Spinal cord (tissue), 10 donors: ENCODE measurements at places on chromosomes 4 and X. TPM values are rescaled to one million over a fixed set of nuclear protein-coding genes. Genes with fewer than 3 reads are reported as not detected.

Gene EREG
- 0.30 TPM for total RNA-seq

Gene NHS
- total RNA-seq, result 16.9 TPM

Gene GJB1
- 2.5 TPM for total RNA-seq

Gene IBSP
- total RNA-seq, result 2.6 TPM

Gene CHRDL1
- total RNA-seq, result 13.5 TPM

Gene FAM193A
- 16.2 TPM for total RNA-seq

Gene GPM6B
- total RNA-seq, result 317 TPM

Gene ITGB1BP2
- 0.99 TPM for total RNA-seq

Gene SULT1B1
- 2.0 TPM for total RNA-seq

Gene CFAP47
- 10.9 TPM for total RNA-seq

Gene CRMP1
- 99.1 TPM for total RNA-seq

Gene HHIP
- total RNA-seq, result 11.5 TPM

Gene CDKL2
- total RNA-seq, result 25.1 TPM

Gene TMSB15C
- 12.8 TPM for total RNA-seq

Gene CLIC2
- total RNA-seq, result 10.1 TPM

Gene NDP
- total RNA-seq, result 6.5 TPM

Gene MAOA
- 13.6 TPM for total RNA-seq

Gene KDR
- total RNA-seq, result 217 TPM

Gene LRIT3
- 0.30 TPM for total RNA-seq

Gene PABPC5
- 9.1 TPM for total RNA-seq

Gene MCTS1
- total RNA-seq, result 48.9 TPM

Gene ARX
- not detected for total RNA-seq

Gene STARD8
- 9.3 TPM for total RNA-seq

Gene TMEM175
- 31.9 TPM for total RNA-seq

Gene JAKMIP1
- 8.2 TPM for total RNA-seq

Gene MAGEA8
- total RNA-seq, result not detected

Gene FRG2
- not detected for total RNA-seq

Gene TACR3
- 8.2 TPM for total RNA-seq

Gene TMEM156
- 2.5 TPM for total RNA-seq

Gene LRRC66
- total RNA-seq, result 0.30 TPM
